Left renal cortex interstitium (tissue), 4 donors: ENCODE measurements at places on chromosomes 2 and 18.

DNA sequence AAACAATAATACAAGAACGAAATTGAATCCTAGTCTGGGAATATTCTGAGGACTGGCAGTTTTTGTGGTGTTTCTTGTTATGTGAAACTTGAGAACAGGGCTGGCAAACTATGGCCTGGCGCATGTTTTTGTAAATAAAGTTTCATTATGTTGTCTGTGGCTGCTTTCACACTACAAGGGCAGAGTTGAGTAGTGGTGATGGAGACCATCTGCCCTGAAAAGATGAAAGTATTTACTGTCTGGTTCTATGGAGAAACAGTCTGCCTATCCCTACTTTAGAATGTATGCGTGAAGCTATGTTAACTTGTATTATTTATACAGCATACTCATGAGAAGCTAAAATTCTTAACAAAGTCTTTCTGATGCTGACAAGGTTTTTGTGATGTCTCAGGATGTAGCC is 351.9 kb downstream of the LRRTM1 start:
- DNase-seq = no peak

GRCh38 chr18:68445668-68446426 is 269.1 kb downstream of the TMX3 start:
- no peak for DNase-seq

DNA sequence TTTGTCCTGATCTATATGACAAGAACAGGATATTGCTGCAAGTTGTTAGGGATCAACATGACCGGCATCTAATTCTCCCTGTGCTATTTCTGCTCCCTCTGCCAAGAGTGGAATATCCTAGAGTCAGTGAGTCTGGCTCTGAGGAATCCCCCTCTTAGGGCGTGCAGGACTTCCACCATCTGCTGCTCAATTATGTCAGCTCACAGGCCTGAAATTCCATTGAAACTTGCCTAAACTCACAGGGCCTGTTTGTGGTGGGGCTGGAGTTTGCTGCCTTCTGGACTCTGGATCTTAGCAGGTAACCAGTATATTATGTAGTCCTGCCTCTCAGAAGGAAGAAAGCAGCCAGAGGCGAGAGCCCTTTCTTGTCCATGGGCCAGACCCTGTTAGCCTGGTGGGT is 323.0 kb downstream of the TSN start:
- no peak for DNase-seq

GRCh38 chr2:239110595-239111048 is 262.7 kb downstream of the TWIST2 start:
- no peak for DNase-seq

- DNase-seq = no peak
Observed at GRCh38 chr2:190327867-190328572, 8.4 kb upstream of the HIBCH start.

DNA sequence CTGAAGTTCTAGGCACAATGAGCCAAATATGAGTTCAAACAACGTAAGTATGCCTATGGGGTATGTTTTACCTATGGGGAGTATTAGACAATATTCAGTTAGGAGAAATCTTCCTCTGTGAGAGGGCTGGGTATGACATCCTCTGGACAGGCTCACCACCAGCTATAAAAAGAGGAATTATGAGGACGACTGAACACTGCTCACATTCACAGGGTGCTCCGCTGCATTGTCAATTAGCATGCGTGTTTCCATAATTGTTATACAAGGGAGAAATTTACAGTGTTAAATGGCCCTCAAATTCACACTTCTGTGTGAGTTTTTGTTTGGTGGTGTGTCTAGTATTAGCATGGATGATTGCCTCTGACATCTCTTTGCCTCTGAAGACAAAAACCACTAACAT is 700.4 kb downstream of the BCL11A start:
- no peak for DNase-seq

DNA sequence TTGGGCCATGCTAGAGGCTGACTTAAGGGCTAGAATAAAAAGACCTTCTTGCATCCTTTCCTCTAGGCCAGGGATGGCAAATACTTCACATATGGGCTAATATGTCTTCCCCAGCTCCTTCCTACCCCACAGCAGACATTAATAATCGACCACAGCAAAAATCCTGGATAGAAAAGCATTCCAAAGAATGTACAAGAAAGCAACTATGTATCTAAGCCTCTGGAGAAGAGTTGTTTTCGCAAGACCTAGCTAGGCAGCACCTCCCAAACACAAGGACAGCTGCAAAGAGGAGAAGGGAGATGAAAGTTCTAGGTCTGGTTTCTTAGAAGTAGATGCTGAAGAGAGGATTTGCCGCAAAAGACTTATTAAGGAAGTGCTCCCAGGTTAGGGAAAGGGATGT is 372.6 kb downstream of the SLC4A3 start:
- no peak for DNase-seq

DNA sequence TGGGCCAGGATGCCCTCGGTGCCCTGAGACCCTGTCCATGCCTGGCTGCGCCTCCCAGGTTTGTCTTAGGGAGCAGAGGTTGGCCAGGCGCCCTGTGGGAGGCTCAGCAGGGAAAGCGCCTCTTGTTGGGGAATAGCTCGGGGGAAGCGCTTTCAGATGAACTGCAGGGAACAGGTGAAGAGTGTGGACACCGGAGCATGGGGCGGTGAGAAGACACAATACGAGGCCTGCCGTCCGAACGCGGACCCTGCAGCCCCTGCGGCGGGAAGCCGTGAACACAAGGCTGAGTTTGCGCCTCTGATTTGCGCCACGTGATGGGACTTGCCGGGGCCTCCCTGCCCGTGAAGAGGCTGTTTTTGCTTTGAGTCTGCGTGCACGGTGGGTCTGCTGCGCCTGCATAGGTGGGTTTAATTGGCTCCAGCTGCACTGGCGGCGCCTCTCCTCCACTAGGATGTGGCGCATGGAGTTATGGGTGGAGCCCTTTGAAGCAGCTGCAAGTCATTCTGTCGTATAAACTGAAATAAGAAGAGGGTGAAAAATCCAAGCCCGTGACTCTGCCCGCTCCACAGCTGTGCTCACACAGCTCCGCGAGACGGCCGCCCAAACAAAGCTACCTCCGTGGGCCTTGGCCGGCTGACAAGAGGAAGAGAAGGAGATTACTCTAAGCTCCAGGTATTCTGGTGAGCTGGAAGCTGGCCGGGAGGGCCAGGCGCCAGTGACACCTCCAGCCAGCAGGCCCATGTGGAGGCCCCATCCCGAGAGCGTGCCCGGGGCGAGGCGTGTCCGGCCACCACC is 103.5 kb upstream of the CTDP1 start:
- DNase-seq = no peak

GRCh38 chr2:75035444-75036353 is 77.3 kb downstream of the POLE4 start:
- DNase-seq = no peak

DNA sequence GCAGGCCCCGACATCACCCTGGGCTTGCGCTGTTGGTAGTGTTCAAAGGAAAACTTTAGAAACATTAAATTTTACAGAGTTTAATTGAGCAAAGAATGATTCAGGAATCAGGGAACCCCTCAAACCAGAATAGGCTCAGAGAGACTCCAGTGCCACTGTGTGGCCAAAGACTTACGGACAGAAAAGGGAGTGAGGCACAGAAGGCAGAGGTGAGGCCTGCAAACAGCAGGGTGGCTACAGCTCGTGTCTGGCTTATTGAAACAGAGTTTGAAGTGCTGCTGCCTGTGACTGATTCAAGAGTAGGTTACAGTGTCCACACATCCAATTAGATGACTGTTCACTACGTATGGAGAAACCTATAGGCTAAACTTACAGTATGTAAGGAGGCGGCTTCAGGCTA is 2.4 kb upstream of the CTDP1 start:
- no peak for DNase-seq

- no peak for DNase-seq
Observed at GRCh38 chr18:70044632-70045031, 97.0 kb upstream of the CD226 start.

DNA sequence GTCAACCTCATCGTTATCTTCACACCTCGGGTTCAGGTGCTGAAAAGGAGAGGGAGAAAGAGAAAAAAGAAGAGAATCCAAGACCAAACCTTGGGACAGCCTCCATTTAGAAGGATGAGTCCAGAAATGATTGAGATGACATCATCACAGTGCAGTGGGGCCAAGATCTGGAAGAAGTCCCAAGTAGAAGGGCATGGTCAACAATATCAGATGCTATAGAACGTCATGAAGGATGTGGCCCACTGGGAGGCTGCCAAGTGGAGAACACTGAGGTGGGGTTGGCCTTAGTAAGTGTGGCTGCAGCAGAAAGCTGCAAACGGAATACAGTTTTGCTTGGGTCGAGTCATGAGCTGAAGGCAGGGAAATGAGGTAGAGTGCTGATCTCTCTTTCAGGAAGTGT is 91.1 kb upstream of the FZD7 start:
- no peak for DNase-seq

- no peak for DNase-seq
Observed at GRCh38 chr2:176418768-176419167, 149.5 kb downstream of the MTX2 start.

DNA sequence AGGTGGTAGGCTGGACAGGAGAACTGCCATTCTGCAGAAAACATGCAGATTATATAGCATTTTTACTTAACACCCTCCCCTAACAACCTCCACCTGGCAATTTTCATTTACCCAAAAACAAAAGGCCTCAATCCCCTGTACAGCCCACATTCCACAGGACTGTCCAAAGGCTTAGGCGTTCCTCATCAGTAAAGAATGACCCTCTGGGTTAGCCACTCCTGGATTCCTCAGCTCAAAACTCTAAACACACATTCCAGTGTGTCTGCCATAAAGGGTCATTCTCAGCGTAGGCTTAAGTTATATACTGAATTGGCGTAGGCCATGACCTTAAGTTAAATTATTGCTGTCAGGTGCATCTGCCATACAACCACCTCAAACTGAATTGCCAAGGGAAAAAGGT is 261.8 kb upstream of the CHAC2 start:
- DNase-seq = no peak

- no peak for DNase-seq
Observed at GRCh38 chr2:28270456-28271152, 122.1 kb upstream of the FOSL2 start.

GRCh38 chr2:158828378-158829164 is 33.5 kb downstream of the DAPL1 start:
- no peak for DNase-seq

GRCh38 chr2:120916446-120916845 is 180.8 kb downstream of the GLI2 start:
- DNase-seq = no peak

GRCh38 chr18:5503740-5504139 is 40.1 kb downstream of the EPB41L3 start:
- DNase-seq = no peak

DNA sequence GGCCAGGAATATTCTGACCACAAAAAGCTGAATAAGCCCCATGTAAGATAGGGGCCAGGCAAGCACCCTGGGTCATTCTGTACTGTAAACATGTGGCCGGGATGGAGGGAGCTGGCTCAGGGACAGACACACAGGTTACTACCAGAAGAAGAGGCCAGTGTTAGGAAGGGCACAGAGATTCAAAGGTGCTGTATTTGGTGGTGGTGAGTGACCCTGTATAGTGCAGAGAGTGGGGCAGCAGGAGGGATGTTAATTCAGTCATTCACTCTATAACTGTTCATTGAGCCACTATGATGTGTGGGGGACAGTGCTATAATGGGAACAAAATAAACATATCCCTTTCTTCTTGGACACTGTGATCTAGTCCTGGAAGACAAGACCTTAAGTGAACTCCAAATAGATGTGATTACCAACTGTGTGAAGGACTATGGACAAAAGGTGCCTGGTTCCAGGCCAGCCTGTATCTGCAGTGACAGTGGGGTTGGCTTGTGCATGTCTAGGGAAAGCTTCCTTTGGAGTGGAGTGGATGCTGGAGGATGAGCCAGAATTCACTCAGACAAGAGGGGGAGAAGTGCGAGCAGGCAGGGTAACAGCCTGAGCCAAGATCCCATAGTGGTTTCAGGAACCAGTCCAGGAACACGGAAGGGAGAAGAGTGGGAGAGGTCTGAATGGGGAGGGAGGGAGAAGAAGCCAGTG is 8.3 kb downstream of the MOCOS start:
- DNase-seq = no peak

DNA sequence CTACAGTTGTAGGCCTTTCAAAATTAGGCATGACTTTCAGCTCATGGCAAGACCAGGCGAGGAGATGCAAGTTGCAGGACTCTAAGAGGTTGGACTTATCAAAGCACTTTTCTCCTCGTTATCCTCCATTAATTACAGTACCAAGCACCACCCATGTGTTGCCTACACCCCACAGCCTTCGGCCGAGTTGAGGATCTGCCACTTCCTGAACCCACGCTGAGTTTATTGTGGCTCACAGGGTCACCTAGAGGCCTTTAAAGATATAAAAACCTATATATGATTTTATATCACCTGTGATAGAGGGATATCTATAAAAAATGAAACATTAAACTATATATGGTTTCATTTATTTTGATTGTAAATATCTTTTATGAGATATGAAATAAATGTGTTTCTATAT is 2.6 kb downstream of the UGT1A10 start:
- DNase-seq = no peak

DNA sequence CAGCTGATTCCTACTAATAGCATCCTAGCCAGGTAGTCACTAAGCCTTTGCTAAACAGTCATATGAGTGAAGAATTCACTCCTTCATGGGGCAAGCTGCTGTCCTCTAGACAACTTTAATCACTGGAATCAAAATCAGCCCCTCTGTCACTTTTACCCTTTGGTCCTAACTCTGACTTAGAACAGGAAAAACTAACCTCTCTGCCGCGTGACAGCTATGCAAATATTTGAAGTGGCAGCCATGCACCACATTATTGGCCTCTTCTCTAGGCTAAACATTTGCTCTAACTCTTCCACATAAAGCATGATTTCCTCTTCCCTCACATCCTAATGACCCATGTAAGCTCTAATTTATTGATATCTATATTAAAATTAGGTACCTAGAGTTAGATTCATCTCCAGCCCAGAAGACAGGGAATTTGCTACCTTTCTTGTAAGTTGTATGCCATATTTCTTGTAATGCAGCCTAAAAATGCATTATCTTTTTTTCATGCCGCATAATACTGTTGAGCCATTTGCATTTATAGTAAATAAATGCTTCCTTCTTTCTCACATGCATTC is 12.8 kb upstream of the ONECUT2 start:
- no peak for DNase-seq

- no peak for DNase-seq
Observed at GRCh38 chr2:239955989-239956817, 68.9 kb downstream of the NDUFA10 start.

- no peak for DNase-seq
Observed at GRCh38 chr18:72225958-72226357, 318.2 kb downstream of the CBLN2 start.
